ENCODE measurements at places on chromosomes 7 and 10. TPM values are rescaled to one million over a fixed set of nuclear protein-coding genes. Genes with fewer than 3 reads are reported as not detected.

SFTPA1 gene
- total RNA-seq: not detected

DNA sequence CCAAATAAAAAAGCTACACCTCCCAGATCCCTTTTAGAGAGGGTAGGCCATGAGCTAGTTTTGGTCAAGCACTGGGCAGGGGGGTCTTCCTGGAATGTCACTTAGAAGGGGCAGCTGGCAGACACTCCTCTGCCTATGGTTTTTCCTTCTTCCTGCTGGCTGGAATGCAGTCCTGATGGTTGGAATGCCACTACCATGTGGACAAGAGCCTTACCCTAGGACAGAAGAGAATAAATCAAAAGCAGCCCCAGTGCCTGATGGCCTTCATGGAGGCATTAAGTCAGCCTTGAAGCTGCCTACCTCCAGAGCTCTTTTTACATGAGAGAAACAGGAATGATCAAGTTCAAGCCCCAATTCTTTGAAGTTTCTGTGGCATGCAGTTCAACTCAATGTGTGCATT is 43.5 kb upstream of the SORBS1 start:
- DNase-seq: no peak

- no peak for DNase-seq
These were observed 170.4 kb downstream of the PTEN start for GRCh38 chr10:88033793-88034192.

DNA sequence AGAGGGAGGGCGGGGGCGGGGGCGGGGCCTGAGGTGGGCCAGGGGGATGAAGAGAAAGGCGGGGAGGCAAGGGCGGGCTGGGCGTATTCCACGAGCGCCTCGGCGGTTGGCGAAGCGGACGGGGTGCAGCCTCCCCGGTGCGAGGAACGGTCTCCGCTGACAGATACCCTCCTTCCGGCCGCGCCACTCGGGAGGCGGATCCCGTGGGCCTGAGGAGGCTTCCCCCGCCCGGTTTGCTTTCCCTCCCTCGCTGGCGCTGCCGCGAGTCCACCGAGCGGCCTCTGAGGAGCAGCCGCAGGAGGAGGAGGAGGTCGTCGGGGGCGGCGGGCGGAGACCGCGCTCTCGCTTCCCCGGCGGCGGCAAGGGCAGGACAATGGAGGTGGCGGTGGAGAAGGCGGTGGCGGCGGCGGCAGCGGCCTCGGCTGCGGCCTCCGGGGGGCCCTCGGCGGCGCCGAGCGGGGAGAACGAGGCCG is at the start of gene TRIM24:
Gene TRIM24 (plus strand): TSS at position 84 of the 473 bp plus-strand sequence. CDS start 290 bp downstream, at position 374.
- no peak for DNase-seq

DNA sequence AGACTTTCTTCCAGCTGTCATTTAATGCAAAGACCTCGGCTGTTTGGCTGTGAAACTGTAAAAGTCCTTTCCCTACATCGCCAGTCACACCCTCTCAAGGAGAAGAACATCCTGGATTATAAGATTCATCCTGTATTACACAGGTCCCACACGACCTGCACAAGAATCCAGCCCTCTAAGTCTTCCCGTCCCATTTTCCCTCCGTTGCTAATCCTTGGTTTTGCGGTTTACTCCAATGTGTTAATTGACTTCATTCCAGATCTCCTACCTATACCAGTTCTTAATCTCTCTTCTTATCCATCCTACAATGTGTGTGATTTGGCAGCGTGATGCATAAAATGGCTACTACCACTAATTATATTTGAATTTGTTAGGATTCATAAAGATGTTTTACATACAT is 110.4 kb downstream of the COL28A1 start:
- DNase-seq: no peak

- no peak for DNase-seq
These were observed 32.0 kb downstream of the NUB1 start for GRCh38 chr7:151373599-151373998.

DNA sequence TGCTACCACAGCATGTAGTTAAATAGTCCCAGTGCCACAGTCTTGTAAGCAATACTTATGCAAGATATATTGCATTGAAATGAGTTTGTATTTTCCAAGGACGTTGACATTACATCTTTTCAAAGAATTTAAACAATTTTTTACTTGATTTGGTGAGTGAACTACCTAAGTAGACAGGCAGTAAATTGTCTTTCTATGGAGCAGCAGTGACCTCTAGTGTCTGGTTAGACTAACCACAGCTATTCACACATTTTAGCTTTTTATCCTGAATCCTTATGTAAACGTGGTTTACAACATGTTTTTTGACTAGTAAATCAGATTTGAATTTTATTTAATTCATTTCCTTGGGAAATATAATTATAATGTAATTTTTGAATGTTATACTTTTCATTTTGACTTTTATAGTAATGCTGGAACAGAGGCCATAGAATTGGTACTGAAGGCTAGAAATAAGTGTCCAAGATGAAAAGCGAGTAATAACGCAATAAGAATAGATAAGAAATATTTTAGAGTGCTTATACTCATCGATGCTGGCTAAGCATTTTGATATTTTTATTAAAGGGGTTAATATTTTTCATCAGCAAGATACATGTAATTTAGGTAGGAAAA is 5.6 kb downstream of the LRRTM3 start:
- peak; percentile 61 for DNase-seq

- no peak for DNase-seq
These were observed 147.3 kb upstream of the CDCA7L start for GRCh38 chr7:22093001-22093400.

DNA sequence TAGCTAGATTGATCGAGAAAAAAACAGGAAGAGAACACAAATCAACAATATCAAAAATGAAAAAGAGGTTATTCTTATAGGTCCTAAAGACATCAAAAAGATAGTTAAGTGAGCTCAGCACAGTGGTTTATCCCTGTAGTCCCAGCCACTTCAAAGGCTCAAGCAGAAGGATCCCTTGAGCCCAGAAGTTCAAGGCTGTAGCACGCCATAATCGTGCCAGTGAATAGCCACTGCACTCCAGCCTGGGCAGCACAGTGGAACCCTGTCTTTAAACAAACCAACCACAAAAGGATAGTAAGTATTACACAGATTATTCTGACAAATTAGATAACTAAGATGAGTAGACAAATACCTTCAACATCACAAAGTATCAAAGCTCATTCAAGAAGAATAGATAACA is 83.2 kb downstream of the HBP1 start:
- no peak for DNase-seq

DNA sequence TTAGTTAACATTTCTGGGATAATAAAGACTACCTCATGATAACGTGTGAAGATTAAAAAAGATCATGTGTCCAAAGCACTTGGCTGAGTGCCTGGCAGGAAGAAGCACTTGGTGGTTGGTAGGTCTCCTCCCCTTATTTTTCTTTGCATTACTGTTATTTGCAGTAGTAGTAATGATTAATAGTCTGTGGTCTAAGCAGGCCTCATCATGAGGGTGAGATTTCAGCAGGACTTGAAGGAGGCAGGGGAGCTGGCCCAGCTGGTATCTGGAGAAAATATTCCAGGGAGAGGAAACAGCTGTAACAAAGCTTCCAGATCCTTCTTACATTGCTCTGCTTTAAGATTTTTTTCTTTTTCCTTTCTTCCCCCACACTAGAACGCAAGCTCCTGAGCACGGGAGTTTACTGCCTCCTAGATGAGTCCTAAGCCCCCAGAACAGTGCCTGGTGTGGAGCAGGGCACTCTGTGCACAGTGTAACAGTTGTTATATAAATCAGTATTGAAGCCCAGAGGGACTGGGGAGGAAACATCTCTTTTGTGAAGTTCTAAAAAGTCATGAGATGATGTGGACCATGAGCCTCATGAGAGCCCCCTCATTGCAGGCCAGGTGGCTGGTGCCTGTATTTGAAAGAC is 31.1 kb upstream of the RHEB start:
- peak; percentile 52 for DNase-seq
